ENCODE measurements at places on chromosomes 13 and 19.

GRCh38 chr19:7907122-7907521, 3.4 kb downstream of the MAP2K7 start:
- DNase-seq, result no peak

GRCh38 chr13:19794631-19795030, 11.9 kb upstream of the PSPC1 start:
- DNase-seq, result no peak

DNA sequence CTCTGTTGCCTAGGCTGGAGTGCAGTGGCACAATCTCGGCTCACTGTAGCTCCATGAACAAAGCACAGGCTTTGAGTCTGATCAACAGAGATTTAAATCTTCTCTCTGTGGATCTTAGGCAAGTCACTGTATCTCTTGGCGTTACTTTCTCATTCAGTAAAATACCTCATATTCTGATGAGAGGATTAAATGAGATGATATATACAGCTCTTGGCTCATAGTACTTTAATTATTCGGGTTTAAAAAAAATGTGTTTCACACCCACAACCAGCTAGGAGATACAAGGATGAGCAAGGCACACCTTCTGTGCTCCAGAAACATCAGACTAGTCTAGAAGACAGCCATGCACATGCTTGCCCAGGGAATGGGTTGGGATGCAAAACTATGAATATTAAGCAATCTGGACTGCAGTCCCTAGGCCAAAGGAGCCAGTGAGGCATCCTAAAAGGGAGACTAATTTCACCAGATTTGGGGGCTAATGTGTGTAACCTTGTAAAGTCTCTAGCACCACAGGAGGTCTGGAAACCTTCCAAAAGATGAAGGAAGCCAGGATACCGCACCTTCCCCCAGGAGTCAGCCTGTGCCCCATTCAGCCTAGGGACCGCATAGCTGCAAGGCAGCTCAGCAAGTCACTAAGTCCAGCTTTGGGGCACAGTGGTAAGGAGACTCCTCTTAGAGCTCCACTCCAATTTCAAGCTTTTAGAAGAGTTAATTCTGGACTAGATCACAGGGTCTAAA, 2.5 kb downstream of the VPS36 start:
- no peak for DNase-seq

GRCh38 chr19:41671486-41671885, 16.6 kb downstream of the CEACAM7 start:
- DNase-seq, result no peak

GRCh38 chr19:46691948-46692347, 25.0 kb downstream of the PRKD2 start:
- no peak for DNase-seq

DNA sequence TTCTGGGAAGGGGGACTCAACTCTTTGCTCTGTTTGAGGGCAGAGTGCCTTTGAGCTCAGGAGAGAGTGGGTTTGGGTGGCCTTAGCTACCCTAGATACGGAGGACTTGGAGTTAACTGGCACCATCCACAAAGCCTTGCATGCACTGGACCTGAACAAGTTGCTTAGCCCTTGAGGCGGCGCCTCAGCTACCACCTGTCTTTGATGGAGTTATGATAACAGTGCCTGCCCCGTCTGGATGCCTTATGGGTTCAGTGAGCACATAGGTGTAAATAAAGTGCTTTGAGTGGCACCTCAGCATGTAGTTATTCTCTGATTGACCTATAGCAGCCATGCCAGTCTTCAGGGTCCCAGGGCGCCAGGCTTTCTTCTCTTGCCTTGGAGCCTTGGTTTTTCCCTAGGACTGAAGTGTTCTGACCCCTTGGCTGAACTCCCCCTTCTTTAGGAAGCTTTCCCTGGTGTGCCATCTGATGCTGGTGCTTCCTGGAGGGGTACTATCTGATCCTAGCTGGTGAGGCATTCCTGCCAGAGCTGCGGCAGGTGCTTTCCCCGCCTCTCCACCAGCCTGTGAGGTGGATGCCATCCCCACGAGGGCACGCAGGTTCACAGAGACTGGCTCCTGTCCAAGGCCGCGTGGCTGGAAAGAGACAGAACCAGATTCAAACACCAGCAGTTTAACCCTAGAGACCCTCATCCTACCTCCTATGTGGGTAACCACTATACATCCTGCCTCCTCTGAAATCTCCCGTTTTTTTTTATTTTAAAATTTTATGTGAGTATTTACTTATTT, 5.8 kb downstream of the BCKDHA start:
- no peak for DNase-seq
